Endothelial cell of umbilical vein (primary cell): ENCODE measurements at places on chromosomes 4 and X. TPM values are rescaled to one million over a fixed set of nuclear protein-coding genes. Genes with fewer than 3 reads are reported as not detected.

Gene RTL3
- not detected in 2 replicates for total RNA-seq

Gene COX7B2
- total RNA-seq, result not detected in 2 replicates

Gene S100G
- total RNA-seq, result not detected in 2 replicates

Gene NRK
- total RNA-seq, result 3.1 and 8.0 TPM in 2 replicates

Gene ALB
- not detected in 2 replicates for total RNA-seq

Gene SLC25A6
- 408 and 410 TPM in 2 replicates for total RNA-seq

Gene PNPLA4
- 7.7 and 8.8 TPM in 2 replicates for total RNA-seq

Gene NLGN4X
- not detected in 2 replicates for total RNA-seq

Gene CFI
- total RNA-seq, result 17.9 and 21.4 TPM in 2 replicates

Gene BEX1
- total RNA-seq, result 0.46 TPM in 1 of 2 replicates, not detected in the other

Gene TCEAL5
- not detected in 2 replicates for total RNA-seq
